Astrocyte of the spinal cord (primary cell): ENCODE measurements at places on chromosomes 6 and 20.

DNA sequence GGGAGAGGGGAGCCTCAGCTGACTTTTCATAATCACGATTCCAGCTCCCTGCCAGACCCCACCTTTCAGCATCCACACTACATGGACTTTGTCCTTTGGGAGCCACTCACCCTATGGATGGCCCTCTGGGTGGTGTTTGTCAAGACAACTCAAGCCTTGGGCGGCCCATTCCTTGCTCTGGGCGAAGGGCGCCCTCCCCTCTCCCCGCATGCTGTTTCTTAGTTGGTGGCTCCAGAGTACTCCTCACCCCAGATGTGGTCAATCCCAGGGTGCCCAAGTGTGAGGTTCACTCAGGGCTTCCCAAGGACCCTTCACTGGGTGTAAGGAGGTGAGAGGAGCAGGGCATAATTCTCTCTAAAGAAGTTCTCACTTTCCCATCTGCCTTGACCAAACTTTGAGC lies 710.0 kb downstream of the QKI start:
- DNase-seq: no peak

DNA sequence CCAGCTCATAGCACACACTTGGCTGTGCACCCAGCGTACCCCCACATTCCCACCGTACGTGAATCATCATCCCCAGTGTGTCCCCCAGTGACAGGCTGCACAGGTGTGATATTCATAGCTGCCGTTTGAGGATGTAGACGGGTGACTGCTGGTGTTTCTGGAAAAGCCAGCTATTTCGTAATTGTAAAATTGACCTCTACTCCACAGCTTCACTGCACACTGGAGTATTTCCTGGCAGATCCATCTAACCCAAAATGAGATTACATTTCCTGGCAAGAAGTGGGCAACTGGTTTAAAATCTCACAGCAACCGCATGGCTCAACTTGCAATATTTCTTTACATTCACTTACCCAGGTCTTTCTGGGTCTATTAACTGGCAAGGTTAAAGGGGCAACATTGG lies 30.3 kb downstream of the CD83 start:
- DNase-seq: no peak

GRCh38 chr20:23092384-23092756 lies 6.2 kb upstream of the CD93 start:
- no peak for DNase-seq

- no peak for DNase-seq
Observed at GRCh38 chr6:84224251-84224650, 3.2 kb downstream of the CEP162 start.

DNA sequence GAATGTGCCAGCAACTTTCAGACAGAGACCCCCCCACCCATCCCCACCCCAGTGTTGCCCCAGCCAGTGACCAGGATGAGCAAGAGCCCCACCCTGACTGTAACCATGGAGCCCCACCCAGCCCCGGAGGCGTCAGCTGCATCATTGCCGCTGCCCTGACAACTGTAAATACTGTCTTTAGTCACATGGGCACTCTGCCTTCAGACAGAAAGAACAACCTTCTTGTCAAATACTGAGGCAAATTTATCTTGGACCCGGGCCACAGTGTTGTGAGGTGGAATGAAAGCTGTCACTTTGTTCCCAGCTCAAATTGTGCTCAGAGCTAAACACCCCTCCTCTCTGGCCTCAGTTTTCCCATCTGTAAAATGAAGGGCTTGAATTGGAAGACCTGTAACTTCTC lies 23.7 kb downstream of the MOCS3 start:
- peak; percentile 78 for DNase-seq

DNA sequence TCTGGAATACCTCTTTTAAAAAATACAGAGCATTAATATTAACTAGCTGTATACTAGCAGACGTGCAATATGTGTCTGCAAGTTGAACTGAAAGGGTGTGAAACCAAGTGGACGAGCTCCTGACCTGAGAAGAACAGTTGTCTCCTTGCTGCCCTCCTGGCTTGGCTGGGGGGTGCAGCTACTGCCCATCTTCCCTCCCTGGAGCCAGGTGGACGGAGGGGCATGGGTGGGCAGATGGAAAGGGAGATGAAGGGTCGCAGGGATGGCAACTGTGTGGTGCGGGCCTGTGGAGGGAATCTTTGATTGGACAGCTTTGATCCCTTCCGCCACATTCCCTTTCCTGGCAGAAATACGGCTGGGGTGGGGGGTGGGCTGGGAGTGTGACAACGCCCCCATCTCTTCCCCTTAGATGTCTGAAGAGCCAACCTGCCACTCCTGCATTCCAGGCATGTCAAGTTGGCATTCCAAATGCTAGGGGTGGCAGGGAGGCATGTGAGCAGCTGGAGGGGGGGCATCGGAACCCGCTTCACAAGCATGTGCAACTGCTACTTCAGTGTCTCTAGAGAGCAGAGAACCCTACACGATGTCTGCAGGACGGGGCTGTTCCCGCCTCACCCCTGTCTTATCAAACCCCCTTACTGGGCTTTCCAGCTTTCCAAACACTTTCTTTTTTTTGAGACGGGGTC lies 37.3 kb downstream of the SRSF3 start:
- DNase-seq: no peak

- DNase-seq: peak; percentile 61
Observed at GRCh38 chr6:7691675-7692452, 34.0 kb upstream of the BMP6 start.
